ENCODE measurements at places on chromosomes 12 and 14.

DNA sequence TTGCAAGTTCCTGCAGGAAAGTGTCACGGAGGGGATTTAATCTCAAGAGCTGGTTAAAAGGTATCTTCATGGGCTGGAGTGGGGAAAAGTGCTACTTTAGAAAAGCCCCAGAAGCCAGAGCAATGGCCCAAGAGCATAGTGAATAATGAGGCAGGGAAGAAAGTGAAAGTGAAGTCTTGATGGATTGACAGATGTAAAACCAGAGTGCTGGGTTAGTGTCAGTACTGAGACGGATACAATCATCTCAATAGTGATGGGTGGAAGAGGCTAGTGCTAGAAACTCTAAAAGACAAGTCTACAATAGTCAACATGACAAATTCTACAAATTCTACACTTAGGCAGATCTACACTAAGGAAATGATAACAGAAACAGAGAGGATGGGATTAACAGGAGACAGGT, 68.1 kb downstream of the CIT start:
- DNase-seq, result no peak

- DNase-seq, result no peak
Measured at GRCh38 chr12:105575235-105575634, 244.7 kb downstream of the C12orf75 start.

DNA sequence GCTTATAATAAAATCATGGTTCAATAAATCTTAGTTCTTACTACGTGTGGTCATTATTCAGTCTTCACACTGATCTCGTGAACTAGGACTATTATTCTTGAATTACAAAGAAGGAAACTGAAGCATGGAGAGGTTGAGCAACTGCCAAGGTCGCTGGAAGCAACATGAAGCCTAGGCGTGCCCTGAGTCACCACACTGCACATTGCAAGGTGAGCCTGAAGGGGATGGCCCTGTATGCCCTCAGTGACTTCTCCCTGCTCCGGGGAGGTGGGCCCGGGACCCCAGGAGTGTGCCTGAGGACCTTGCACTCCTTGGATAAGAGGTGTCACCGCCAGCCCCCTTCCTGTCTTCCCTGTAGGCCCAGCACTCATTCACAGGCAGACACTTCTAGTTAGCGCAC, 161.6 kb downstream of the CACNA1C start:
- no peak for DNase-seq

DNA sequence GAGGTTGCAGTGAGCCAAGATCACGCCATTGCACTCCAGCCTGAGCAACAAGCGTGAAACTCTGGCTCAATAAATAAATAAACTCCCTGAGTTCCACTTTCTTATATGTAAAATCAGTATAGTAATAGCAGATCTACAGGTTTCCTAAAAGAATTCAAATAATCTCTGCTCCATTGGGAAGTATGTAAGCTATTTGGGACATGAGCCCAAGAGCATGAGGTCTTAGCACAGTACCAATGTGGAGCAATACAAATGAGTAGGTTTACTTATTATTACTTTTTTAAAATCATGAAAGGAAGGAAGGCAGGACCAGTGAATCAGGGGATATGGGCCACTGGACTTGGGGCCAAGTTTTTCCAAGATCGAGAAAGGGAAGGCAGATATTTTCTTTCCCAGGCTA, 216.9 kb upstream of the DIO2 start:
- DNase-seq, result no peak

- no peak for DNase-seq
Measured at GRCh38 chr12:89971880-89972279, 263.2 kb upstream of the ATP2B1 start.

DNA sequence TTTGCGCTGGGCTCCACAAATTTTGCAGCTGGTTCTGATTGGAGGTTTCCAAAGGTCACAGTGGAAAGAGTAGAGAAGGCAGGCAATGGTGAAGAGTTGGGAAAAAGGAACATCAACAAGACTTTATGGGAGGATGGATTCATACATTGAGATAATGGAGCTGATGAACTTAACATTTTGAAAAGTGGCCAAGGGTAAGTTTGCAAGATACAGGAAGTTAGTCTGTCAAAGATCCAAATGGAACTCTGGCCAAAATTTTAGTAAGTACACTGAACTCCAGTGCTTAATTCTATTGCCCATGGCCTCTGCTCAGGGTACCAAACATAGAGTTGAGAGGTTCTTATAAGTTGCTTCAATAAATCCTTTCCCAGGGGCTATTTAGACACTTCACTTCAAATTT, 15.6 kb downstream of the CCER1 start:
- no peak for DNase-seq

DNA sequence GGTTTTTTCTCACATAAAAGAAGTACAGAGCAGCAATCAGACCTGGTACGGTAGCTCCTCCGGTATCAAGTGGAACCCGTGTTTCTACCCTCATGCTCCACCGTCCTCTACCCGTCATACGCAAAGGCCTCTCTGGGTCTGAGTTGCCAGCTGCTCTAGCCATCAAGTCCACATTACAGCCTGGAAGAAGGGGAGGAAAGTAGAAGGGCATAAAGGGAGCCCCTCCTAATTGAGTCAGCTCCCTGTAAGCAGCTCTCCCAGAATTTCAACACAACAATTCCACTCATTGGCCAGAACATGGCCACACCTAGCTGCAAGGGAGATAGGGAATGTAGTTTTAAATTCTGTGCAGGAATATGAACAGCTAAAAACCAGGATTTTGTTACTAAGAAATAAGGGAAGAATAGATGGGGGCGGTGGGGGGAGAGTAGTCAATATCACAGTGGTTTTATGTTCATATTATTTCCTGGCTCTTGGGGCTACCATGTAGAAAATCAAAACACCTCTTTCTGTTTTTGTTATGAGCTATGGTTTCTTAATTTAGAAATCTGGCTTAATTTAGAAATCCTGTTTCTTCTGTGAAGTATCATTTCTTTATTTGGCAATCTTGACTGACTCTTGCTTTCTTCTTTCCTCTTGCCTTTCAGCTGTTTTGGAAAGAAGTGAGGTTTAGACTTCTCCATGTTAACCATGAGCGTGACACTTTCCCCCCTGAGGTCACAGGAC, 103.9 kb downstream of the AKAP6 start:
- DNase-seq, result no peak

GRCh38 chr12:89733579-89734201, 25.1 kb upstream of the ATP2B1 start:
- DNase-seq, result no peak

- no peak for DNase-seq
Measured at GRCh38 chr12:88750867-88751543, 170.7 kb upstream of the KITLG start.

DNA sequence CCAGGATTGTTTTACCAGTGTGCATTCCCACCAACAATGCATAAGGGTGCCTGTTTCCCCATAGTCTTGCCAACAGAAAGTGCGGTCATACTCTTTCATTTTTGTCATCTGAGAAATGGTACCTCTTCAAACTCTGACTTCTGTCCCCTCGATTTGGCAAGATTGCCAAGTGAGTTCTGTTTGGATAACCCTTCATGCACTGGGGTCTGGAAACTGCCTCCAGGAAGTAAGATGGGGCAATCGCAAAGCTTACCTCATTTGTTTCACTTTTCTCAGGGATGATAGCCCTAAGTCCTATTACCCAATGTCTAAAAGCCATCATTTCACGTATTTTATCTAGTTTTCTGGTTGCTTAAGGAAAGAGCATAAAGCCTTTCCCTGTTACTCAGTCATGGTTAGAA, 28.6 kb upstream of the NR1H4 start:
- no peak for DNase-seq

DNA sequence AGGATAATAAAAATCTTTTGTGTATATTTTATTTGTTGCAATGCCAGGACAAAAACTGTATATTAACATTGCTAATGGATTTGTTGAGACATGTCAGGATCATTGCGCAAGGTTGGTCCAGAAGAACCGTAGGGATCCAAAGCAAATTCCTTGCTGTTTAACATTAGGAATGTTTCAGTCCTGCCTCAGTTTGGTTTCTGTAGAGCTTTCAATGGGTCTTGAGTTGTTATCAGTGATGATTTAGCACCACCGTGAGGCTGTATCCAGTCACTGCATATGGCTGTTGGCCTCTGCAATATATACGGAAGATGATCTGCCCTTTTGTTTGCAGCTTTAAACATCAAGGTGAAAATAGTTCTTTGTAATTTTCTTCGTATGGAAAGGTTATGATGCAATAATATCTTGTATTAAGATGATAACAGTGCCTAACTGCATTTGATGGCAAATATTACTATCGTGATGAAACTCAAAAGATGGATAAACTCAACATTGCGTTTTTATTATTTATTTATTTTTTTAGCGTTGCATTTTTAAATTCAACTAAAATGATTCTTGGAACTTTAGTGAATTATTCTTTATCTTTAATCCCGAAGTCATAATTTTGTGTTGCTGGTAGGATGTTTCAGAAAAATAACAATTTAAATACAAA, 231.2 kb downstream of the AKAP6 start:
- DNase-seq, result peak; percentile 9

DNA sequence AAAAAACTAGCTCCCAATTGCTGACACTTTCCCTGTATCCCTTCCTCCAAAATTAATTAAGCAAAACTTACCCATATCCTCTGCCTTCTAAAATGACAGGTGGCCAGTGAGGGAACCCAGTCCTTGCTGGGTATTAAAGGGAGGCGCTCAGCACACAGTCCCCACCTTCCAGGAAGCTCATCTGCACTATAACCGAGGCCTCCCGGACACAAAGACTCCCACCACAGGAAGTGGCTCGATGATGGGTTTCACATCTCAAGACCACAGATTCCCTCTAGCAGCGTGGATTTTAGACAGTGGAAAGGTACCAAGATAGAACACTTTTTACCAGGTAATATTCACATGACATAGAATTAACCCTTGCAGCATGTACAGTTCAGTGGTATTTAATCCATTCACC, 126.8 kb upstream of the NCOR2 start:
- DNase-seq, result no peak

DNA sequence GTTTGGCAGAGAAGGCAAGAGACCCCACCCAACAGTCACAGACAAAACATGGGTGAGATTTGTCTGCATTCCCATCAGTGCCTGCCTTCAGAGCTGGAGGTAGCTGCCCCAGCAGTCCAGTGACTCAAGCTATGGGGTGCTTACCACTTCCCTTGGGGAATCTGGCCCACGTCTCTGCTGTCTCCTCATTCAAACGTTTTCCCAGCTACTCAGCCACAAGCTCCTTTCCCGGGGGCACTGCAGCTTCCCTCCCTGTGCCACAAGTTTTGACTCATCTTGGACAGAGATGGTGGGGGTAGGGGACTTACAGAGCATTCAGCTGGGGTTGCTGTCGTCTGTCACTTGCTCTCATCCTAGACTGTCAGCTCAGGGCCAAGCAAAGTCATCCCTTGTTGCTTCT, 66.6 kb downstream of the FBXL14 start:
- DNase-seq, result no peak
